Effector memory CD8-positive, alpha-beta T cell (primary cell): ENCODE measurements at places on chromosomes 7 and 10.

DNA sequence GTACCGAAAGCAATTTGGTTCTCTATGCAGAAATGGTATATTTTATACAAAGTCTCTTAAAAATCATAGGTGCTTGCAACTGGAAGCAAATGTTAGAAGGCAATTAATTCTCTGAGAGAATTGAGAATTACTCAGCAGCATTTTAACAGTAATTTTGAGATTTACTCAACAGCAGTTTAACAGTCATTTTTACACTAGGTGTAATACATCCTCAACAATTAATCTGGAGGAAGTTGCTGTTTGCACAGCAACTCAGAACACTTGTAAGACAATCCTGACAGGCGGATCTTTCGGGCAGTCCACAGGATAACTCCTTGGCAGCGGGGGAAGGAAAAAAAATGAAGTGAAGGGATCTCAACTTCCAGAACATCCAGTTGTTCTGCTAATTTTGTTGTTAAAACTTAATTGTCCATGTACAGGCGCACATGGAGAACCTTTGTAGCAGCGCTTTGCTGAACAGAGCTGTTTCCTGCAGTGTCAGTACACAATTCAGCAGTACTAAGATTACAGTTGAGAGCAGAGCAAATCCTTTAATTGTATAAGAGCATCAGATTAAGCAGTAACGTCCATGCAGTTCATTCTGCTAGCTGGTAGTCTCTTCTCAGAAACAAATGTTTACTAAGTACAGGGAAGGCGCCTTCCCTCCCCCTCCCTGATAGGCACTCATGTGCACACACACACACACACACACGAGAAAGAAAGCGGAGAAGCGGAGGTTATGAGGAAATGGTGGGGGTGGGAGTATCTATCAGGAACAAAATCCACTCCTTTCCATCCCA is 43.8 kb downstream of the ENO4 start:
- no peaks in the 10 kb centered on the region for H3K4me1 ChIP-seq
- no peaks in the 10 kb centered on the region for H3K36me3 ChIP-seq
- H3K27ac ChIP-seq = no peak overlapping the region

DNA sequence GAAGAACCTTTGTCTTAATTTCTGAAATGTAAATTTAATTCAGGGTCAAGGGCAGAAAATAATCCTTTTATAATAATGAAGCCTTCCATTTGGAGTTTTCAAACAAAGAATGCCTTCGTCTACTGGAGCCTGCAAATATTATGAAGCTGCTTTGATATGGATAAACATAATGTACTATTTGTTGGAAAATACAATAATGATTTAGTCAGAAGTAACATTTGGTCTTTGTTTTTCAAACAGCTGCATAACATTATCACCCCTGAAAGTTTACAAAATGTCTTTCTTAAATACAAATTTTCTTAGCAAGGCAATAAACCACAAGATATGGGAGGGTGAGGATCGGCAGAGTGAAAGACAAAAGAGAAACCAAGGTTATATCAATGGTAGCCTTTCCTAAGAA is 41.5 kb downstream of the TMEM26 start:
- H3K4me1 ChIP-seq = no peaks in the 10 kb centered on the region
- no peaks in the 10 kb centered on the region for H3K36me3 ChIP-seq
- DNase-seq = no peak
- peaks cover 10% of the 10 kb centered on the region for H3K27me3 ChIP-seq

GRCh38 chr7:138842111-138842510 is 44.1 kb upstream of the ATP6V0A4 start:
- peaks cover 42% of the 10 kb centered on the region for H3K27me3 ChIP-seq
- no peak overlapping the region for H3K4me3 ChIP-seq
- no peak overlapping the region for H3K27ac ChIP-seq
- H3K36me3 ChIP-seq = no peaks in the 10 kb centered on the region
- DNase-seq = no peak

- no peak overlapping the region for H3K27ac ChIP-seq
- DNase-seq = no peak
- H3K4me1 ChIP-seq = no peaks in the 10 kb centered on the region
- H3K36me3 ChIP-seq = no peaks in the 10 kb centered on the region
- no peaks in the 10 kb centered on the region for H3K27me3 ChIP-seq
- no peak overlapping the region for H3K4me3 ChIP-seq
Measured at GRCh38 chr10:83515001-83515400, 624.3 kb upstream of the GHITM start.

- DNase-seq = no peak
- H3K4me1 ChIP-seq = no peaks in the 10 kb centered on the region
- H3K27me3 ChIP-seq = peaks cover 62% of the 10 kb centered on the region
- no peak overlapping the region for H3K27ac ChIP-seq
- H3K36me3 ChIP-seq = no peaks in the 10 kb centered on the region
Measured at GRCh38 chr7:134406431-134406830, 52.5 kb downstream of the AKR1B1 start.

DNA sequence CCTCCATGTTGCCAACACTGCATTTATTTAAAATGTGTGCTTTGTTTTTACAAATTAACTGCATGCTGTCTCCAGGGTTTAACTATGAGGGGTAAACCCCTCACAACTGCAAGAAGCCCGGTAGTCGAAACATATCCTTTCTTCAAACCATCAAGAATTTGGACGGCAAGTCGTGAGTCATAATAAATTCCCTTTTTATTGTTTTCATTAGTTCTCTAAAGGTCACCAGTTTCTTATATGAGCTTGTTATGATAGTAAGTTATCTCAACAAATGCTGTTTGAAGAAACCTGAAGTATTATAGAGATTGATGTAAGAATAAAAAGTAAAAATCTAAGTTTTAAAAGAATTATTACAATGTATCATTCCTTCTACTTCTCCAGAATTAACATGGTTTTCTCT is 12.2 kb upstream of the FIGNL1 start:
- H3K27me3 ChIP-seq = peaks cover 23% of the 10 kb centered on the region
- no peak for DNase-seq
- H3K4me3 ChIP-seq = no peak overlapping the region
- no peak overlapping the region for H3K27ac ChIP-seq
- peaks cover under 1% of the 10 kb centered on the region for H3K36me3 ChIP-seq
- H3K4me1 ChIP-seq = peaks cover under 1% of the 10 kb centered on the region

DNA sequence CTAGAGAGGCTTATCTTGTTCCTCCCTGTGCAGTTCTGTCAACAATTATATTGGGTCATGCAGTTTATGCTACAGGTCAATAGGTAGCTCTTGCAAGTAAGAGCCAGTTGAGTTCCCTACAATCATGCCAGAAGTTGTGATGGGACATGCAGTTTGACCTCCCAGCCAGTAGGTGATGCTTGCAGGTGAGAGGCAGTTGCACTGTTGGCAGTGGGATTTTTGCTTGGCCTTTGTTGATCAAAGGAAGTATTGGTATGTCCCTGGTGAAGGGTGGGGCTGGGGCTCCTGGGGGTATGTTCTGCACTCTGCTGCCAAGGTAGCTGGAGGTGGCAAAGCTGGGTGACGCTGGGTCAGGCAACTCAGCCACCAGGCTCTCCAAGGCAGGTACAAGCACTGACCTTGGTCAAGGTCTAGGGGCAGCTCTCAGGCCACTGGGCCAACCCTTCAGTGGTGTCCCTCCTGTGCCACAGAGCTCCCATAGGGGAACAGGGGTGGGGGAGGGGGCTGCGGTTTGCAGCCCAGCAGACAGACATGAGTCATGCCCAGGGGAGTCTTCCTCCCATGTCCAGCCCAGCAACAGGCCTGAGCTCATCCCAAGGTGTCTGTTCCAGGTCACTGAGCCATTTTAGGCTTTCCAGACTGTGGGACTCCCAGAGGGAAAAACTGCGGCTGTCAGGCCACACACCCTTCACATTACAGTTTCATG is 43.3 kb downstream of the MEOX2 start:
- DNase-seq = no peak
- H3K27ac ChIP-seq = no peak overlapping the region
- H3K27me3 ChIP-seq = no peaks in the 10 kb centered on the region
- H3K4me1 ChIP-seq = no peaks in the 10 kb centered on the region

GRCh38 chr7:157434231-157434630 is 97.4 kb downstream of the DNAJB6 start:
- no peak overlapping the region for H3K27ac ChIP-seq
- H3K36me3 ChIP-seq = peaks cover 4% of the 10 kb centered on the region
- DNase-seq = no peak
- H3K4me1 ChIP-seq = peaks cover 13% of the 10 kb centered on the region

DNA sequence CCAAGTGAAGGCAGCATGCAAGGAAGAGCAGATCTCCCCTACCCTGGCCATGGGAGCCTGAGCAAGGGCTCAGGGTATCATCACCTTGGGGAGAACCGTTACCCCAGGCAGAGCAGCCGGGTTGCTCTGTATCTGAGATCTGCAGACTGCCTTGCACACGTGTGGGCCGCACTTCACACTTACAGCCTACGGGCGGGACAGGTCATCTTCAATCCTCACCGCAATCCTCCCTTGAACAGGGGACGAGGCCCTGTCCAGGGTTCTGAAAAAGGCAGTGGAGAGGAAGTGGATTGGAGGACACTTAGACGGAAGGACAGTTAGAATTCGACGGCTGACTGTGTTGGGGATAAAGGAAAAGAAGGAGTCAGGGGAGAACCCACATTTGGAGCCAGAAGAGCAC is 51.4 kb downstream of the NPS start:
- H3K27me3 ChIP-seq = peaks cover 11% of the 10 kb centered on the region
- H3K36me3 ChIP-seq = no peaks in the 10 kb centered on the region
- no peak overlapping the region for H3K27ac ChIP-seq
- H3K4me1 ChIP-seq = no peaks in the 10 kb centered on the region
- H3K4me3 ChIP-seq = no peak overlapping the region

GRCh38 chr7:54563329-54563916 is 21.2 kb downstream of the VSTM2A start:
- no peak overlapping the region for H3K4me3 ChIP-seq
- DNase-seq = no peak
- H3K27me3 ChIP-seq = no peaks in the 10 kb centered on the region
- no peak overlapping the region for H3K27ac ChIP-seq

DNA sequence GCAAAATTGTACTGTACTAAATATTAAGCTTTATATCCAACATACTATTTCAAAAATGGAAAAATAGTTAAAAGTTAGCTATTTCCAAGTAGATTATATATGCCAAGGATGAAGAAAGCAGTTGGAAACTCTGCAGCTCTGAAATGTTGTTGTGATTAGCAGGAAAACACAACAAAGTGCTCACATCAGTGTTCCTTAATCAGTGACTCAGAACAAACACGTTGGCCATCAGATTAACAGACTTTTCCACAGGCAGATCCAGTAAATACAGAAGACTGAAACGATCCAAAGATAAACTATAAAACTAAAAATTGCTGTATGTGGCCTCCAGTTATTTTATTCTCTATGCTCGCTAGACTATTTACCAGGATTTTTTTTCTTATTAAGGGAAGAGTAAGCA is 99.6 kb upstream of the SEMA3D start:
- DNase-seq = no peak
- H3K4me1 ChIP-seq = no peaks in the 10 kb centered on the region
- H3K27ac ChIP-seq = no peak overlapping the region
- H3K36me3 ChIP-seq = no peaks in the 10 kb centered on the region
- no peak overlapping the region for H3K4me3 ChIP-seq
- no peaks in the 10 kb centered on the region for H3K27me3 ChIP-seq

GRCh38 chr7:64277630-64278029 is 36.1 kb upstream of the ZNF736 start:
- H3K36me3 ChIP-seq = no peaks in the 10 kb centered on the region
- no peaks in the 10 kb centered on the region for H3K4me1 ChIP-seq
- no peaks in the 10 kb centered on the region for H3K27me3 ChIP-seq
- DNase-seq = no peak
- H3K27ac ChIP-seq = no peak overlapping the region

DNA sequence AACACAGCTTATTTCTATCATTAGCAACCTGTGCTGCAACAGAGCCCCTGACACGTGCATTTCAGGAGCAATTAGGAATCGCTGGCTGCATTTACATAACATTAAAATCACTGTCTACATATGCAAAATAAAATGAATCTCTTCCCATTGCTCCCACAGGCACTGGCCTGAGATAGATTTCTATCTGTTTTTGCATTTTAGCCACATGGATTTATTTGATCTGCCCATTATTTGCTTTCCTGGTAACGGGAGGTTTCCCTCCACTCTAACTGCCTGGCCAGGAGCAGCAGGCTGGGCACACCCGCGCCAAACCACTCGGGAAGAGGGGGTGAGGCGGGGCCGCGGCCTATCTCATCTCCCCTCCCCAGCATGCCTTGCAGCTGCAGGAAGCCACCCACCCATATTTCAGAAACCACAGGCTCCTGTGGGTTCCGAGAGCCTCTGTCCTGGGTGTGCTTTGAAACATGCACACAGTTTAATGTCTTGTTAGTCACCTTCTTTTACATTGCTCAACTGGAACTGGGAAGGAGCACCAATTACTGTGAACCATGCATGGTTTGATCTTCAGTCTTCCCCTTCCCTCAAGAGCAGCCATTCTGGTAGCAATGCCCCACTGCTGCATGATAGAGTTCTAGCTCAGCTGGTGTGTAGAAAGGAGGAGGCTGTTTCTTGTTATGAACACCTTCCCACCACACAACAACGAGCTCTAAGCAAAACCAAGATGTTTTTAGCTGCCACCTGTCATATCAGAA is 37.7 kb upstream of the IKZF1 start:
- H3K4me1 ChIP-seq = peaks cover 83% of the 10 kb centered on the region
- peak; percentile 60 for DNase-seq
- H3K36me3 ChIP-seq = peaks cover 11% of the 10 kb centered on the region
- peak overlapping the region; percentile 79 for H3K4me3 ChIP-seq
- H3K27ac ChIP-seq = peak overlapping the region; percentile 57

DNA sequence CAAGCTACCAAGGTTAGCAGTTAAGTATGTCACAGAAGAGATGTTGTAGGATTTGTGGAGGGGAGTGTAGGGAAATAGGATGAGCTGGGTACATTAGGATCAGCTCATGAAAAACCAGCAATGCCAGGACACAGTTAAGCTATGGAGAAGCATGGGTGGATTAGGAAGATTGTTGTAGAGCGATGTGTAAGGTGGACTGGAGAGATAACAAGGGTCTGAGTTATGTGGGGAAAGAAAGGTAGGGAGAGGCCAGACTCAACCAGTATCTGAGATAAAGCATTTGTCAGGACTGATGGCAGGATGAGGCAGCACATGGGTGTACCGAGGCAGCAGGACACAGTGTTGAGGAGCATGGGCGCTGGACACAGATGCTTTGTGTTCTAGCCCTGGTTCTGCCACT is 85.4 kb upstream of the PRR15 start:
- no peak overlapping the region for H3K27ac ChIP-seq
- no peaks in the 10 kb centered on the region for H3K4me1 ChIP-seq
- no peaks in the 10 kb centered on the region for H3K27me3 ChIP-seq
- no peak for DNase-seq
- no peak overlapping the region for H3K4me3 ChIP-seq

- H3K4me1 ChIP-seq = no peaks in the 10 kb centered on the region
- H3K4me3 ChIP-seq = no peak overlapping the region
- no peak for DNase-seq
- no peak overlapping the region for H3K27ac ChIP-seq
- no peaks in the 10 kb centered on the region for H3K36me3 ChIP-seq
Measured at GRCh38 chr10:59234816-59235429, 58.5 kb downstream of the PHYHIPL start.

GRCh38 chr7:88337572-88337971 is 30.9 kb upstream of the STEAP4 start:
- H3K4me3 ChIP-seq = no peak overlapping the region
- no peaks in the 10 kb centered on the region for H3K36me3 ChIP-seq
- no peaks in the 10 kb centered on the region for H3K4me1 ChIP-seq
- DNase-seq = no peak

- peak overlapping the region; percentile 47 for H3K27ac ChIP-seq
- no peaks in the 10 kb centered on the region for H3K27me3 ChIP-seq
- no peaks in the 10 kb centered on the region for H3K36me3 ChIP-seq
- peaks cover 14% of the 10 kb centered on the region for H3K4me1 ChIP-seq
- H3K4me3 ChIP-seq = peak overlapping the region; percentile 66
Measured at GRCh38 chr10:12588091-12588860, 238.9 kb downstream of the CAMK1D start.
